ENCODE measurements at places on chromosomes 5 and 9.

DNA sequence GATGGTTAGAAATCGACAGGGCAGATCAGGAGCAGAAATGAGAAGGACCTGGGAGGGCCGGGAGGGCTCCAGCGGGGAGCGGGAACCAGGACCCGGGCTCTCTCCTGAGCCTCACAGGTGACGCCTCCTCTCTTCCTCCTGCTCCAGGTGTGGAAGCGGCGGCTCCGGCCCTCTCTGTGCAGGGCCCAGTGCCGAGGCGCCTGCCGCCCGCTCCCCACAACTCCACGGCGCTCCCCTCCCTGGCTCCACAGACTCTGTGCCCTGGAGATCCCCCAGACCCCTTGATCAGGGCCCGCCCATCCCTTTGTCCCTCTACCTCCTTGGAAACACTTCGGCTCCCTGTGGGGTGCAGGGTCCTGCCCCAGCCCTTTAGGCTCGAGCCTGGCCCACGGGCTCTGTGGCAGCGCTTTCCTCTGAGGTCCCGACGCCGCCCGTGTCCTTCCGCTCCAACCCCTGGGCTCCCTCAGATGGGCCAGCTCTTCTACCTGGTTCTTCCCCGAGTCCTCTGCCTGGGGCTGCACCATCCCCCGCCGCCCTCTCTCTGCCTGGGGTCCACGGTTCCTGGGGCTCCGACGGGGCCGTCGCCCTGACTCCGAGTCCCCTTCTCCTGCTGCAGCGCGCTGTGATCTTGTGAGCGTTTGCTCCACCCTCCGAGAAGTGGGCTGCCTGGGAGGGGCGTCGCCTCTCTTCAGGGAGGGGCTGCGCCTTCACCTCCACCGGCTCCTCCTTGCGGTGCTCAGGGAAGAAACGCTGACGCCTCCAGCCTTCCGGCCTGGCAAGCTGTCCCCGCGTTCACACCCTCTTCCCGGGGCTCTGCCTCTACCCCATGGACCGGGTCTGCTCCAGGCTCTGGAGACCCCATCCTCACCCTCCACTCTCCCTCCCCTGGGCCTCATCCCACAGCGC is 22.4 kb upstream of the SLC6A3 start:
- DNase-seq: no peak

DNA sequence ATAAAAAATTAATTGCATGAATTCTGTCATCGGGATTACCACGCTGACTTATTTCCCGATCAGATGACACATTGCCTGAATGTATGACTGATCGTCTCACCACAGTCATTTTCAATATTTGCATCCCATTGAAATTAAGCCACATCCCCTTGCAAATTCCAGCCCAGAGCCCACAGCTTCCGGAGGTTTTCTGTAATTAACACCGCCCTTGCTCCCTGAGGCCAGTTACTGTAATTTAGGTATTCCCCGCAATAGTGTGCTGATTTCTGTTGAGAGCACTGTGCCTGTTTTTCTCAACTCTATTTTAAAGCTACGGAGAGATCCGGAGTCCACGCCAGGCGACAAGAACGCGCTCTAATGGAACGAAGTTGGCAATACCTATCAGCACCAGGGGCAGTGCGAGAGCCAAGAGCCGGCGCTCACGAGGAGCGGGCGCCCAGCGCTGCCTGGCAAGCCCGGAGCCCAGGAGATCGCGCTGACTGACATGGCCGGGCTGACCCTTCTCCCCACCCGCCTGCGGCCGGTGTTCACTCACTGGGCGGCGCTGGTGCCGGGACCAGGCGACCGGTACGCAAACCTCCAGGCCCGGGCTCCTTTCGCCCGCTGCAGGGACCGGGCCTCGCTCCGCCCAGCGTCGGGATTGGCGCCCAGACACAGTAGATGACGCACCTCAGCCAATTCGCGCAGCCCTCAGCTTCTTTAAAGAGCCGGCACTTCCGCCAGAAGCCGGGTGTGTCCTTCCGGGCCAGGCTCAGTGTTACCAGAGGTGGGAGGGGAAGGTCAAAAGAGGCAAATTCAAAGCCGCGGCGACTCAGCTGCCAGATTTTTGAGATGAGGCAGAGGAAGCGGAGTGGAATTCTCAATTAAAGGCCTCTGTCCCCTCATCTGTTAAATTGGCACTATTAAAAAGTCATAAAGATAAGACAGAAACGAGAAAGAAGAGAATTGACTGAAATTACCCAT is at the start of gene PLGRKT:
Gene PLGRKT, minus strand, starts transcription at position 672 of the 963 bp plus-strand sequence. CDS start 5,948 bp downstream, outside the sequence.
- DNase-seq: peak; percentile 98

GRCh38 chr9:72361217-72361616 is 3.8 kb downstream of the ZFAND5 start:
- DNase-seq: peak; percentile 52

GRCh38 chr9:38362852-38363588 is 29.5 kb upstream of the ALDH1B1 start:
- DNase-seq: peak; percentile 60

GRCh38 chr9:84879631-84880030 is 210.1 kb downstream of the NTRK2 start:
- no peak for DNase-seq

- DNase-seq: no peak
These were observed 13.7 kb upstream of the GRIA1 start for GRCh38 chr5:153476767-153477166.

DNA sequence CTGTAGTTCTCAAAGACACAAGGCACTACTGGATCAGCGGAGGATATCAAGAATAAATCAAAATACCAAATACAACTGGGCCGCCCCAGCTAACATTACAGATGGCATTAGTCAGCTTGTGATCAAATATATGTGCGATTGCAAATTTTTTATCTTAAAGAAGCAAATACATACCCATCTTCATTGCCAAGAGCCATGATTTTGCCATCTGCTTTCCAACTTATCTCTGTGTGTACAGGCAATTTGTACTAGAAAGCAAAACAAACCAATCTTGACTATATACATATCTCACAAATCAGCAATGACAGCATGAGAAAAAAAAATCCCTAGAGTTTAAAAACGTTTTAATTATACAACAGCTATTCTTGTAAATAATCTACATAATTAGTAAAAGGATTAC is 20.3 kb downstream of the GEMIN5 start:
- DNase-seq: no peak

- no peak for DNase-seq
These were observed 1067.8 kb upstream of the EDIL3 start for GRCh38 chr5:85452322-85453025.

GRCh38 chr9:127540664-127541041 is 71.4 kb upstream of the STXBP1 start:
- no peak for DNase-seq

DNA sequence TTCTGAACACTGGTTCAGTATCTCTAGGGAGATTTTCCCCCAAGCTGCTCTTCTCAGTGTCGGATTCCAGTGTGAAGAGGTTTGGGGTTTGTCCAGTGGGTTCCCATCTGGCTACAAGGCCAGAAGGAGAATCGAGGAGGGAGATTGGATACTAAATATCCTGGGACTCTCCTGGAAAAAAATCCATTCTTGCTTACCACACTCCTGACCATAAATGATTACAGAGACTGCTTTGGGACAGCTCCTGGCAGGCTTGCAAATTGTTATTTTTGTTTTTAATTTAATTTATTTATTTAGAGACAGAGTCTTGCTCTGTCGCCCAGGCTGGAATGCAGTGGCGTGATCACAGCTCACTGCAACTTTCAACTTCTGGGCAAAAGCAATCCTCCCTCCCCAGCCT is 4.7 kb upstream of the SUSD1 start:
- no peak for DNase-seq

DNA sequence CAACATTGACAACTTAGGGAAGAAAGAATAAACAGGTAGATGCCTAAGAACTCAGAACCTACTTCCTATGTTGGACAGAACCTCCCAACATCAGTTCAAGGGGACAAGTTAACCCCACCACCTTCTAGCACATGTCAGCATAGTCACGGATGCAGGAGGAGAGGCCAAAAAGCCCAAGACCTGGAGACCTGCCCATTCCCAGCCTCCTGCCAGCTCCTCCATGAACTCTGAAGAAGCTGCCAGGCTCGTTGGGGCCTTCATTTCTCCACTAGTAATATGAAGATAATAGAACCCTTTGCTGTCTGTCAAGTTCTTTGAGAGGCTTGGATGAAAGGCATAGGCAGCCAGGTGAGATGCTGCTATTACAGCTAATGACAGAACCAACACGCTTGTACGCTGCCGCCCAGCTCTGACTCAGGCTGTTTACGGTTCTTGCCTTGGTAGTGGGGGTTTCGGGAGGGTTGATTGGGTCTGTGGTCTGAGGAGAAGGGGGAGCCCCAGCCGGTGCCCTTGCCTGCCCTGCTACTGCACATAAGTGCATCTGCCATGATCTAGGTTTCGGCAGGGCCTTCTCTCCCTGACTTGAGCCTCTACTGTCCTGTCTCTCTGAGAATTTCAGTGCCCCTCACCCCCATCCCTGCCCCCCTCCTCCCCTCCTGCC is 82.2 kb downstream of the NRG2 start:
- no peak for DNase-seq

- DNase-seq: peak; percentile 60
These were observed 58.2 kb upstream of the RXRA start for GRCh38 chr9:134267881-134268724.

DNA sequence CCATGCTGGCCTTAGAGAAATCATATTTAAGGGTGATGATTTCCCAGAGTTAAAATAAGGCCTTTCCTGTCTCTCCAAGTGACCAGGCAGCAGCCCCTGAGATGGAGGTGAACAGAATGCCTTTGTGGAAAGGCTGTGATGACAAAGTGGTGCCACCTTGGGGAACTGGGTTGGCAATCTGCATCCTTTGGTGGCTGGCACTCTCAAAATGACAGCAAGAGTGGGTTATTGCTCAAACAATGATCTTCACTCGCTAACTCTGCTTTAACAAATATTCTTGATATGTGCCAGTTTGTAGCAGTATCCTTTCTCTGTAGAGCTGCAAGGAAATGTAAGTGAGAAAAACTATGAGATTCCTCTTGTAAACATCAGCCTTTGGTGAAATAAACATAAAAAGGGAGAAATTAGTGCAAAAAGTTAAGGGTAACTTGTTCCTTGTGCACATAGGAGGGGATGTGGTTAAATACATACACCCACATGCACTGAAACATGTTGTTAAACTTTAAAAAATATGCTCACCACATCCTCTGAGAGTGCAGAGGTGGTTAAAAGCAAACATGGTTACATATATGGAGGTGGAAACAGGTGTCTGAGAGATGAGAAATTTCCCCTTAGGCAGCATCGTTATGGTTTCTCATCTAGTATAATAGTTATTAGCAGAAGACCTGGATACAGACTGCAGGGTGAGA is 373.4 kb upstream of the CTNND2 start:
- no peak for DNase-seq

DNA sequence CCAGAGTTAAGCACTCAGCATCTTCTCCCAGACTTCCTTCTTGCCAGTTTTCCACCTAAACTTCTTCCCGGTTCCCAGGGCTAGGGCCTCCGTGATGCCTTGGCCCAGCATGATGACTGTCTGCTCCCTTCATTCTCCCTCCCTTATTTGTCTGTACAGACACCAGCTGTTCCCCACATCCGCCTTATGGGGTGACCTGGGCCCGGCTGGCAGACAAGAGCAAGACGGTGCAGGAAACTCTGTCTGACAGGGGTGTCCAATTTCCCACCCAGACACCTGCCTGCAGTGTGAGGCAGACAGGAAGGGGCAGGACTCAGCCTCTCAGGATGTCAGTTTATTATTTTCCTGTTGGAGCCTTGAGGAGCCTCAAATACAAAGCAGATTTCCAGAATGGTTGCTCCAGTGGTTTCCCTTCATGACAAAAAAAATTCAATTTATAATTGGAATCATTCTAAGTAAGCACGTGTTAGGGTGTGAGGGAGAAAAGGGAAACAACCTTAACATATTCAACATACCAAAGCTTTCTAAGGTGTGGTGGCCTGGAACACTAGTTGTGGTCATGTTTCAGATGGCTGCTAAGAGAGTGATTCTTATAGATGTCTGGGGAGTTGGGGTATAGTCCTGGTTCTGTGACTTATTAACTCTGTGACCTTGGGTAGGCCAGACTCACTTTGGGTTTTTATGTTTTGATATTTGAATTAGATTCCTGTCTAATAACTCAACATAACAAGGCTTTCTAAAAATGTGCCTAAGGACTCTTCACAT is 234.5 kb downstream of the PAPPA start:
- no peak for DNase-seq

- DNase-seq: no peak
These were observed 92.0 kb downstream of the ATP10B start for GRCh38 chr5:160760008-160760407.

DNA sequence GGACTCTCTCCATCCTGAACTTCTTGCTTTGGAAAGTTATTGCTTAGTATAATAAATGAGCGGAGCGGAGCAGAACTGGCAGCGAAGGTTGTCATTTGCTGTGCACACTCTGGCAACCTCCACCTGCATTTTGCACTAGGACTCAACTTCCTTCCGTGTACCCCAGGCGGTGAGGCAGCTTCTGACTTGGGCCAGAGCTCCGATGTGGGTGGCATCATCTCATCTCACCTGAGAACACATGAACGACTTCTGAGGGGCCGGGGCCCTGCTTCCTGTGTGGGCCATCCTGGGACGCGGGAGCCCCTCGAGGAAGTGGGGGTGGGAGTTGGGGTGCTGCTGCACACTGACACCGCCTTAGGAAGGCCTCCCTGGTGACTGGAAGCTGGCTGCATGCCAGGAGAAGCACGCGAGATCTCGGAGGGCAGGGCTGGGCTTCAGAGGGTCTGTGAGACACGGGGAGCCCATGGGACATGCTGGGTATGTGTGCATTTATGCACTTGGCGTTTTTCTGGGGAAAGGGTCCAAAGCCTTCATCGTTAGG is 56.5 kb upstream of the COL5A1 start:
- DNase-seq: no peak

GRCh38 chr9:70411121-70411929 is 3.1 kb downstream of the KLF9 start:
- DNase-seq: peak; percentile 41

DNA sequence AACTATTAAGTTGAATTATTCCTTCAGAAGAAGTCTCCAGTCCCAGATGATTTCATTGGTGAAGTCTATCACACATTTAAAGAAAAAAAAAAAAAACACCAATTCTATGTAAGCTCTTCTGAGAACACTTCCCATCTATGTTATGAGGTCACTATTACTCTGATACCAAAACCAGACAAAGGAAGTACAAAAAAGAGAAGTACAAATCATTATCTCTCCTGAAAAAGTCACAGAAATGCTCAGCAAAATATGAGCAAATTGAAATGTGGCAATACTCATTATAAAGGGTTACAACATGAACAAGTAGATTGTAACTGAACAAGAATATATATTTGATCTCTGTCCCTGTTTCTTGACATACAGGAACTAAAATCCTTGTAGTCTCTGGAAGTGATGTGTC is 280.4 kb downstream of the TLE1 start:
- peak; percentile 77 for DNase-seq

- peak; percentile 73 for DNase-seq
These were observed 705 bp downstream of the PWWP2A start for GRCh38 chr5:160118349-160119141.

Measured in suppressor macrophage (primary cell).